ENCODE measurements at places on chromosomes 5 and 9. TPM values are rescaled to one million over a fixed set of nuclear protein-coding genes. Genes with fewer than 3 reads are reported as not detected.

DNA sequence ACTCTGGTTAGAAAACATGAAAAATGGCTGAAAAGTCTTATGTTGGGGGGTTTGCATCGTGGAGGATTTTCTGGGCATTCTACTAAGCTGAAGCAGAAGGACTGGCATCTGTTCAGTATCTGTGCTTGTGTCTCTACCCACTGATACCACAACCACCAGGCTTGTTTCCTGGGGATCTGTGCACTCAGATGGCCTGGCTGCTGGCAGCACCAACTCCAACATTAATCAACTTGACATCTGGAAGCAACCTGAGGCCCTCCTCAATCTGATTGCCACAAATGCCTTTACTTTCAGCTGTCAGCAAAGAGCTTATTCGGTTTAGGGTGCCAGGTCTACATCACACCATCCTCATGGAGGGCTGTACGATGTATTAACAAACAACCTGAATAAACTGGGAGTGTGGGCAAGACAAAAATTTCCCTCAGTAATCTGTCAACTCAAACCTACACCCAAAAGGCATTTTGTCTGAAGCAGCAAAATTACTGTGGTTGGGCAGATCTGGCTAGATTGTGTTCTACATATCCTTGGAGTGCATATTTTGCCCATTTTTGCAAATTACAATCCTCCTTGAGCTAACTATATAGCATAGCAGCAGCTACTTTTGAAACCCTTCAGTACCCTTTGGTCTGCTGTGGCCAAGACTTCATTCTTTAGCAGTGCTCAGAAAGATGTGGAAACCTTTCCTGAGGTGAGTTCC is 74.6 kb downstream of the FOXD1 start:
- DNase-seq: no peak

Gene FGF10
- total RNA-seq: not detected

DNA sequence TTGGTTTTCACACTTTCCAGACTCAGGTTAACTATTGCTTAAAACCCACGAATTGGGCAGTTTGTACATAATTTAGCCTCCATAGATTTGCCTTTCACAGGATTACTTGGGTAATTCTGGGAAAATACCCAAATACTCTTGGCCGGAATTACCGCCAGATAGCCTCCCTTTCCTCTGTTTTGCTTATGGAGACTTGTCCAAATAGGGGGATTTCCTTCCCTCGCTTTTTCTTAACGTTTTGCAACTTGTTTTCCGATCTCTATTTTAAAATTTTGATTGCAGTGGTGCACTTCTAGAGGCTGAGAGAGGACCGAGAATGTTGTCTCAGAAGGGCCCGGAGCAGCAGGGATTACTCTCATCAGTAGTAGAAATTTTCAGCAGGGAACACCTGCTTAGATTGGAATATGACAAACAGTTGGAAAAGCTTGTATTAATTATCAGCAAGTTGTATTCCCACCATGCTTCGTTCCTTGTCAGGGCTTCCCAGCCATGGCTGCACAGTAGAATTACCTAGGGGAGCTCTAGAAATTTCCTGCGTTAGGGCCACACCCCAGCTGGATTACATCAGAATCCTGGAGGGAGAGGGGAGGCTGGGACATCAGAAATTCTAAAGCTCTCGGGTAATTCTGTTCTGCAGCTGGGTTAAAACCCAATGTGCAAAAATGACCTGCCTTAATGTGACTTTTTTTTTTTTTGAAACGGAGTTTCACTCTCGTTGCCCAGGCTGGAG is 329.1 kb downstream of the SH3GL2 start:
- DNase-seq: no peak

DNA sequence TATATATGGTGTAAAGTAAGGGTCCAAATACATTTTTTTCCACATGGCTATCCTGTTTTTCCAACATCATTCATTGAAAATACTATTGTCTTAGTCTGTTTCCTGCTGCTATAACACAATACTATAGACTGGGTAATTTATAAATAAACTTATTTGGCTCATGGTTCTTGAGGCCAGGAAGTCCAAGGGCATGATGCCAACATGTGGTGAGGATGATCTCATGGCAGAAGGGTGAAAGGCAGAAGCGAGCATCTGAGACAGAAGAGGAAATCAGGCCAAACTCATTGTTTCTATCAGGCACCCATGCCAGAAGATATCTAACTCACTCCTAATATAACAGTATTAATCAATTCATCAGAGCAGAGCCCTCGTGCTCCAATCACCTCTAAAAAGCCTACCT is 42.6 kb downstream of the ANKRD55 start:
- peak; percentile 51 for DNase-seq

DNA sequence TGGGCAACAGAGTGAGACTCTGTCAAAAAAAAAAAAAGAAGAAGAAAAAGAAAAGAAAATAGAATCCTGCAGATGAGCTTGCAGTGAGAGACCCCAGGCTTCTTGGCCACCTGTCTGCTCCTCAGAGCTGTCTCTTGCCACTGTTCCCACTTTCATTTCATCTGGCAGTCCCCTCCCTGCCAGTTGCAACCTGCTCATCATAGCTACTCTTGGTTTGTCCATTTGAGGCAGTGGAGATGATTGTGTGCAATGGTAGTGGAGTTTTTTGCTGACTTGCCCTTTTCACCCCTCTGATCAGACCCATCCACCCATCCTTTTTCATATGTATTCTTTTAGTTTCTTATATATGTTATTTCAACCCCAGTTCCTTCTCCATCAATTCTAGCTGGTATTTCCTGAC is 28.7 kb downstream of the ANKRD33B start:
- DNase-seq: no peak

- DNase-seq: no peak
Measured at GRCh38 chr5:119926301-119926700, 296.9 kb downstream of the FAM170A start.
